ENCODE measurements at places on chromosomes 12 and 14. TPM values are rescaled to one million over a fixed set of nuclear protein-coding genes. Genes with fewer than 3 reads are reported as not detected.
A peak's percentile ranks its signal among the peaks of the same experiment; 100 is the strongest.

Gene MYO1A
- total RNA-seq: 2.6 TPM

Gene TSPAN19
- not detected for total RNA-seq

Gene RILPL1
- total RNA-seq: 4.4 TPM

Gene CCER1
- not detected for total RNA-seq

Gene DIO2
- total RNA-seq: not detected

Gene C12orf54
- not detected for total RNA-seq

Gene DBX2
- total RNA-seq: not detected

Gene SPX
- 1.0 TPM for total RNA-seq

Gene KCNJ8
- total RNA-seq: not detected

Gene GARIN6
- not detected for total RNA-seq

Gene SERPINA3
- not detected for total RNA-seq

Gene NRL
- total RNA-seq: 2.7 TPM

Gene BDKRB1
- total RNA-seq: not detected

GRCh38 chr12:115946867-115947695 lies 330.4 kb downstream of the MED13L start:
- DNase-seq: no peak

DNA sequence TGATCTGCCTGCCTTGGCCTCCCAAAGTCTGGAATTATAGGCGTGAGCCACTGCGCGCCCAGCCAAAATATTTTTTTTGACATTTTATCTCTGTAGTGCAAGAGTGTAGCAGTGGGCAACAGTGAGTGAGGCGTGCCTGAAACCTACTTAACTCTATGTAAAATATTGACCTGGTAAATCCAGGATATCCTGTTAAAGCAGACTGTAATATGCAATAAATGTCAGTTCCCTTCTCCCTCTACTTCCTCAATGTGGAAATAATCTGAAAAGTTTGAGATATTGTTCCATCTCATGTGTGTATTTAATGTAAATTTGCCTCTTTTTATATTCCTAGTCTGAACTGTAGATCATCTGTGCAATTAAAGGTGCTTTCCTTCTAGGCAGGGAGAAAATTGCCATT lies 9.5 kb upstream of the CDK17 start:
- no peak for DNase-seq

DNA sequence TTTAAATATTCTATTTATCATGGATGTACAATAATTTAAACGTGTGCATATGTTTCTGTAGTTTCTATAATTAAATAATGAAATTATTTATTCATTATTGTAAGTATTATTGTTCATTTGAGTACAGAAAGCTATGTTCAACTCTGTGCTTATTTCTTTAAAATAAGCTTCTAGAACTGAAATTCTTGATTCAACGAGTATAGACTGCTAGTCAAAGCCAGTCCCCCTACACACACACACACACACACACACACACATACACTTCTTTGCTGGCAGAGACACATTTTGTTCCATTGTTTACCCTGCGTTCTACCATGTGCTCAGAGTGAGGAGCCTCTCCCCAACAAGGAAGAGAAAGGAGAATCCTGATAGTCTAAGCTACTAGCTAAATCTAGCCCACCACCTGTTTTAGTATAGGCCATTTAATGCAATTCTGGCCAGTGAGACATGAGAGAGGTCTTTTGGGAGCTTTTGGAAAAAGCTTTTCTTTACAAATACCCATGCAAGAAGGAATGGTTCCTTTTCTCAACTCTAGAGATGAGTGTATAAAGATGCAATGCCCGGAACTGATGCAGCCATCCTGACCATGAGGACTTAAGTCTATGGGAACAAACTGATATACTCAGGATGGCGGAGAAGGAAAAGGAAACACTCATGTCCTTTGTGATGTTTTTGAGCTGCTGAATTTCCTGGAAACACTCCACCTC lies 161.4 kb downstream of the NDUFA12 start:
- DNase-seq: no peak

GRCh38 chr14:51562816-51563215 lies 88.9 kb upstream of the FRMD6 start:
- DNase-seq: no peak

GRCh38 chr14:43356979-43357545 lies 1150.0 kb downstream of the FSCB start:
- no peak for DNase-seq

DNA sequence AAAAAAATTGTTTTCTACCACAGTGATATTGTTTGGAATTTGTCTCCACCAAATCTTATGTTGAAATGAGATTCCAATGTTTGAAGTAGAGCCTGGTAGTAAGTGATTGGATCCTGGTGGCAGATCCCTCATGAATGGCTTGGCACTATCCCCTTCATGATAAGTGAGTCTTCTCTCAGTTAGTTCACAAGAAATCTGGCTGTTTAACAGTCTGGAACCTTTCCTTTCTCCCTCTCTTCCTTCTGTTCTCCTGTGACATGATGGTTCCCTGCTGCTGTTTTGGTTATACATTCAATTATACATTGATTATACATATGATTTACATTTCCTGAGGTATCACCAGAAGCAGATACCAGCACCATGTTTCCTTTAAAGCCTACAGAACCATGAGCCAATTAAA lies 442.2 kb downstream of the SLC6A15 start:
- DNase-seq: no peak

DNA sequence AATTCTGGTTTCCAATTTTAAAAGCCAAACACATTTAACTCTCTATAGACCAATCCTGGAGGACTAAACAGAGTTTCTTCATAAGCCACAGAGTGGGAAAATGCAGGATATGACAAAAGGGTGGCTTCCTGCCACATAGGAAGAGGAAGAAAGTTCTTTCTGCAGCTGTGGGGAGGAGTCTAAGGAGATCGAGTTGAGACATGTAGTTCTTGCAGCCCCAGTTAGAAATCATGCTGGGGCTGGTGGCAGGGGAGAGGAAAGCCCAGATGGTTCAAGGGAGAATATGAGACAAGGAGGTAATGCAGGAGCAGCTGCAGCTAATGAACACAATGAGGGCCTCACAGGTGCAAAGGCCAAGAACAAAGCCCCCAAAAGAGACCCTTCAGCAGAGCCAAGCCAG lies 85.0 kb upstream of the ARID2 start:
- no peak for DNase-seq

DNA sequence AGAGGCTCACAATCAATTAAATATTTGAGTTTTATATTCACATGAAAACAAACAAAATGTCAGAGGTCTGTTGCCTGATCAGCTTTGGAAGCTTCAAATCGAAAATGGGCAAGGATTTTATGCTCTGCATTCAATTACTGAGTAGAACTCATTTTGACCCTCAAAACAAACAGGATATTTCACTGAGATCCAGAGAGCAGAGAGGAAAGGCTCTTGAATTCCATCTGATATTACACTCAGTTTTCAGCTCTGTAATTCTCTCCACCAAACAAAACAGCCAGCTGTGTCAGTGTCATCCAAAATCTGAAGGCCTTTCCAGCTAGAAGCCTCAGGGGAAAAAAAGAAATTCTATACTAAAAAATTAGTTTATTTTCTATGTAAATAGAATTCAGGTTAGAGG lies 128.6 kb upstream of the FLRT2 start:
- no peak for DNase-seq

GRCh38 chr12:103966736-103967135 lies 1.1 kb downstream of the TDG start:
- no peak for DNase-seq

DNA sequence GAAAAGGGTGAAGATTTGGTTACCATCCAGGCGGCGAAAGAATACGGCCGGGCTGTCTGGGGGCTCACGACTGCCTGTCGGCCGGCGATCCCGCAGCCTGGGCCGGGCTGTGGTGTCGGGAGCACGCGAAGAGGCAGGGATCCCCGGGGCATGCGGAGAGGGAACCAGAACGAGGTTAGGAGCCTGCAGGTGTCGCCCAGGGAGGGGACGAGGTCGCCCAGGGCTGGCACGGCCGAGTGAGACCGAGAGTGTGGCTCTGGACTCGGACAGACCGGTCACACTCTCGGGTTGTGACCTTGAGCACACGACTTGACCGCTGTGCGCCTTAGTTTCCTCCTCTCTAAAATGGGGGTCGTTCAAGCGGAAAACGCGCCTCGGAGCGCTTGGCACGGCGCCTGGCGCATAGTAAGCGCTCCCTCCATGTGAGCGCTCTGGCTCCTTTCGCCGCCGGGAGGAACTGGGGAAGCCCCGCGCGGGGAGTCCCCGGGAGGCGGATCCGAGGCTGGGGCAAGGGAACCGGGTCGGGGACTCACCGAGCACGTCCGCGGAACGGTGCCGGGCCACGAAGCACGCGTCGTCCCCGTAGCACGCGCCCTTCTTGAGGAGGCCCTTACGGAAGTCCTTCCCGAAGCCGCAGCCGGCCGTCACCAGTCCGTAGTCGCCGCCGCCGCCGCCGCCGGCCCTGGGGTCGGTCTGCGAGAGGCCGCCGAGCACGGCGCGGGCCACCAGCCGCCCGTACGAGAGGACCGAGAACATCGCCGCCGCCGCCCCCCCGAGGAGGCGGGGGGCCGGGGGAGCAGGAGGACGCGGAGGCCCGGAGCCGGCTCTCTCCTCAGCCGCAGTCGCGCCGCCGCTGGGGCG lies 612 bp downstream of the PPTC7 start:
- peak; percentile 77 for DNase-seq

- DNase-seq: no peak
Measured at GRCh38 chr14:24504425-24504950, 3.6 kb downstream of the CMA1 start.

DNA sequence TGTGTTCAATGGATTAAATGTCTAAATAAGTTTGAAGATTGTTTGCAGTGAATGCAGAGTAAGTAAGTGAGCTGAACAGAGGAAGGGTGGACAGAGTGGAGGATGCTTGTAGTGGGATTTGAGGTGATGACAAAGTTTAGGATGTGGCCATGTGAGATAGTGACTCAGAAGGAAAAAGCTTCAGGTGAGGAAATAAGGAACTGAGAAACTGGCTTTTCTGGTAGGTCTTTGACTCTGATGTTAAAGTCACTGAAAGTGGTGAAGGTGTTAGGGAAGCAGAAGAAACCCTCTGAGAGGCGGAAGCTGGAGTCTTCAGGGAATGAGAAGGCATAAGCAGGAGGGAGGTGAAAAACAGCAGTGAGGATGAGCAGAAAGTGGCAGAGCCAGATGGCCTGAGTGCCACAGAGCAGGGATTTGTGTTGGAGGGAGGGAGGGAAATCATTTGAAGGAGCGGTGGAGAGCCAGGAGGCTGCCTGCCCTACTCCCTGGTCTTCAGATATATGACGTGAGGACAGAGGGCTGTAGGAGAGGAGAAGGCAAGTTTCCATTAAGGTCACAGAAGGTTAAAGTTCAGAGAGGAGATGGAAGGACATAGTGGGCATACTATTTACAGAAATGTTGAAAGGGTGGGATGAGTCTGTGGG lies 24.8 kb downstream of the RGS6 start:
- DNase-seq: no peak

- no peak for DNase-seq
Measured at GRCh38 chr12:11689591-11690186, 40.2 kb downstream of the ETV6 start.

- DNase-seq: no peak
Measured at GRCh38 chr14:103825101-103825500, 22.3 kb downstream of the PPP1R13B start.

DNA sequence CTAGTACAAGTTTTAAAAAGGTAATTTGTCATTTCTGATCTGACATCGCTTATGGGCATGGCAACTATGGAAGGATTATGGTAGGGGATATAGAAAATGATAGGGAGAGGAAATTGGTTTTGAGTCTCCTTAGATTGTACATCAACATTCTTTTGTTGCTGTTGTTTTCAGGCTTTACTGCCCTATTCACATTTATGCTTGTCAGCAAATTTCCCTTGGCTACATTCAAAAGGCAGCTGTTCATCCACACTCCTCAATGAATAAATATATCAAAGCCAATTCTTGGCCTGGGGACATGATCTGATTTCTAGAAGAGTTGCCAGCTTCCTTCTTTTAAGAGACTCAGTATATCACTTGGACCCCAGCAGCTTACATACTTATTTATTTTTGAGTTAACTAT lies 283.4 kb downstream of the CEP128 start:
- no peak for DNase-seq

DNA sequence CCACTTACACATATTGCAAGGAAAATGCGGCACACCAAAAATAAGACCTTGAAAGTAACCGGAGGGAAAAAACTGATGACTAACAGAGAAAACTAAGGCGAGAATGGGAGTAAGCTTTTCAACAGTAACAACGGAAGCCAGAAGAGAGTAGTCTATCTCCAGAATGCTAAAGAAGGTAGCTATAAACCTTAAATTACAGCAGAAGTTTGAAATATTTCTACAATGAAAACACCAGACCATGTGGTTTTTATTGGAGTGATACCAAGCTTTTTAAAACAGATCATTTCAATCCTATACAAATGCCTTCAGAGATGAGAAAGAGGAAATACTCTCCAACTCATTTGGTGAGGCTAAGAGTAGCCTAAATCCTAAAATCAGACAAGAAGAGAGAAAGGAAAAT lies 209.5 kb downstream of the ANO6 start:
- no peak for DNase-seq
